ENCODE measurements at places on chromosomes 5 and 9.

GRCh38 chr9:93203026-93203717, 19.2 kb downstream of the WNK2 start:
- DNase-seq, result no peak

GRCh38 chr5:19891658-19892057, 96.3 kb downstream of the CDH18 start:
- no peak for DNase-seq

DNA sequence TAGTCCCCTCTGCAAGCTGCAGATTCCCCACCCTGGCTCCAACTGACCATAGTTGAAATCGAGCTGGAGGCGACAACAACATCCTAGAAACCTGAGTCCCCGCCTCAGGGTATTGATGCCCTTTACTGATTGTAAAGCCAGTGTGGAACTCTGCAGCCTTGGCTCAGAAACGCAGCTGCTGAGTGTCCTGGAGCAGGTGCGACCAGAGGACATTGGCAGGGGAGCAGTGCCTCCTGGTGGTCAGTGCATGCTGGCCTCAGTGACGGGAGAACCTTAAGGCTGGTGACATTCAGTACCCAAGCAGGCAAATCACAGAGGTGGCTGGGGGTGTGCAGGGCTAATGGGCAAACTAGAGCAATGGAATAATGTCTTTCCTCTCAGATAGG, 20.4 kb upstream of the ZNF354B start:
- DNase-seq, result peak; percentile 29

DNA sequence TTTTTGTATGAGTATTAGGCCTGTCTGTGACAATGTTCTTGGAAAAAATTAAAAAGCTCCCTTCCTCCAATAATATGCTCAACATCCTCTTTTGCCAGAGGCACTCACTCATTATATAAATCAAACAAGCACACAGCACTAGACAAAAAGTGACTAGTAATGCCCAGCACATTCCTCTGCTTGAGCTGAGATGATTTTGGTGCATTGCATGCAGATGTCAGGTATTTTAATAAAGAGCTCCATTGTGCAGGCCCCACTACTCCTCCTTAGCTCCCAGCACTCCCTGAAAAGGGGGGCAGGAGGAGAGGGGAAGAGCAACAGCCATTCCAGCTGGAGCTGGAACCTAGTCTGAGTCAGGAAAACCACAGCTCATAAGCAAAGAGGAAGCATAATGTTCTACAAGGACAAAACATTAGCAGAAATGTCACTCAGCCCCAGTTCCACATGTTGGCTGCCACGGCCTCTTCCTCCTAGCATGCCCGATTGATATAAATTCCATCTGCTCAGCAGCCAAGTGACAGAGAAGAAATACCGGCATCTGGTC, 348.5 kb downstream of the BNC2 start:
- DNase-seq, result peak; percentile 36

DNA sequence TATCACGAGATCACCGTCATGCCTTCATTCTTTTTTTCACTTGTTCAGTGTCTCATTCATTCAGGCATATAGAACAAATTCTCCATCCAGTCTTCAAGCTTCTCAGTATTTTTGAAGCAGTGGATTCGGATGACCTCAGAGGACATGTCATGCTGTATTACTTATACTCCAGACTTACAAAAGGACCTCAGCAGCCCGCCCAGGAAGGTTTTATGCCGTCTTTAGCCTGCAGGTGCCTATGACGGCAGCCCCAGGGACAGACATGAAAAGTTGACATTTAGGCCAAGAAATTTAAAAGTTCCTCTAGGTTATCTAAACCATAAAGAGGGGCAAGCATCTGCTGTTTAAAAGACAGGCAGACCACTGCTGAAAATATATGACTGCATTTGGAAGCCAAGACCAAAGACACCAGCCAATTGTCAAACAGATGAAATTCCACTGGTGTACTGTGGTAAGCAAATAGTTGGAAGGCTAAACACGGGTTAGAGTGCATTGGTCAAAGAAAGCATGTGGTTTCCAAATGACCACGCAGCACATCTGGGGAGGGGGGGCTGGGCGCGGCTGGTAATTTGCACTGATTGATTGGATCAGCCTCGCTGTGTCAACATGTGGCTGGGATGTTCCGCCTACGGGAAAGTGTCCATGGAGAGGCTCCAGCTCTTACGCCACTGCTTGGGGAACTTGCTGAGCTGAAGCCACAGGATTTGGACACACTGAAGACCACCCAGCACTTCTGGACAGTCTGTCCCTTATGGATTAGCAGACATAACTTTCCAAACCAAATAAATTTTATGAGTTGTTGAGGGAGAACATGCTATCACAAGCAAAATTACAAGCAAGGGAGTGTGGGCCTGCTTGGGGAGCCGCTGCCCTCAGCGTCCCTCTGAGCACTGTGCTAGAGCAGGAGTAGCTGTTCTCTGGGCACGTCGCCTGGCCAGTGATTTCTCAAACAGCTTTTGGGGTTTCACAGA, 173.6 kb downstream of the FANCC start:
- peak; percentile 65 for DNase-seq

DNA sequence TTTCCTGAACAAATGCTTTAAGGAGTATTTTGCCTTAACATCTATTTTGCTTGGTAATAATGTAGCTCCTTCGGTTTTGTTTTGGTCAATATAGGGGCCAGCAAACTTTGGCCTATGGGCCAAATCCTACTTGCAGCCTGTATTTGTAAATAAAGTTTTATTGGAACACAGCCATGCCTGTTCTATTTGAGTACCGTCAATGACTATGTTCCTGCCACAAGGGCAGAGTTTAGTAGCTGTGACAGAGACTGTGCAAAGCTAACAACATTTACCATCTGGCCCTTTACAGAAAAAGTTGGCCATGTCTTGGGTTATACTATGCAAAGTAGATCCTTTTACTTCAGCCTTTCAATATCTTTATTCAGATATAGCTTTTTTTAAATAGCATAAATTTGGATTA, 113.4 kb downstream of the NR3C1 start:
- DNase-seq, result no peak

DNA sequence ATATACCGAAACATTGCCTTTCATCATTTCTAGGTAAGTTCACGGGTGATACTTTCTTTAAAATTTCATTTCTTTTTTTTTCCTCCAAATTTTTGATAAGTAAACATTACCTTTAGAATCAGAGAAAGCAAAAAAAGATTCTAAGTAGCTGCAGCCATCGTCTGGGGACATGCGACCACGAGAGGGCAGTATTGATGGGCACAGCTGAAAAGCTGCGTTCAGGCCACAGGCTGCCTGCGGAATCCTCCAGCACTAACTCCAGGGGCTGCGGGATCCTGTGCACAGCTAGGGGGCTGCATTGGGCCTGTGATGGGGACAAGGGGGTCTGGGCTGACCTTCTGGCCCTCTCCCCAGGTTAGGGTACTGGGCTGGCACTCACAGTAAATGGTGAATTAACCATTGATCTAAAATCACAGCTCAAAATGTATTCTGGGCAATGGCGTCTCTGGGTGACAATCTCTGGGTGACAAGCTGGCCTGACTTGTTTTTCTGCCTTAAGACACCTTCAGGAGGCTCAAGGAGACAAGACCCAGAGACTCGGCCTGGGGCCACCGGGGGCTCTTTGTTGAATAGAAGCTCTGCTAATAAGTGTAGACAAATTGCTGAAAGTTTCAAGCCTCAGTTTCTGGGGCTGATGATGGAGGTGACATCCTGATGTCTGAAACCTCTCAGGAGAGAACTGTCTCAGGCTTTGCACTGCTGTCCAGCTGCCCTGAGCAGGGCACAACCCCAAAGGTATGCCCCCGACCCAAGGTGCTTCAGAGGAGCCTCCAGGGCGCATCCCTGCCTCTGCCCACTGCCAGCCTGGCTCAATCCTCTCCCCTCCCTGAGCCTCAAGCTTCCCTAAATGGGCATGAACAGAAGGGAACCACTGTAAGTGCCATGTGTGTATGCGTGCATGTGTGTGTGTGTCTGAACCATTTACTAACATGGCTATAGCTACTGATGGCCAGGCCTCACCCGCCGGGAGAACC, 44.3 kb upstream of the SARDH start:
- peak; percentile 56 for DNase-seq

- no peak for DNase-seq
These were observed 27.3 kb upstream of the TTC23L start for GRCh38 chr5:34811706-34812105.

DNA sequence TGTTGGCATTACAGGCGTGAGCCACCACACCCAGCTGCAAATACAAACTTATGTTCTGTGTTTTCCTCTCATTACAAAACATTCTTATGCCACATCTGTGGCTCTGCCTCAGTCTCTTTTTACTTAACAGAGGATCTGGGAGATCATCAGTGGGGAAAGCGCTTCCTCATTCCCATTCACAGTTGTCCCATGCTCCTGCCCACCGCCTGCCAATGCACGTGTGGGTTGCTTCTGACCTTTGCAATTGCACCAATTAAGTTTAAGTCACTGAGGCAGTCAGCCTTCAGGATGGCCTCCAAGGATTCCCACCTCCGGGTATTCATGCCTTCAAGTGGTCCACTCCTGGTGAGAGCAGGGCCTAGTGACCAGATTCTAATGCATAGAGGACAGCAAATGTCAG, 34.9 kb upstream of the EEIG1 start:
- DNase-seq, result no peak
